ENCODE measurements at places on chromosomes 12 and 14.

GRCh38 chr12:19217446-19217845 lies 87.9 kb downstream of the PLEKHA5 start:
- no peak for DNase-seq

DNA sequence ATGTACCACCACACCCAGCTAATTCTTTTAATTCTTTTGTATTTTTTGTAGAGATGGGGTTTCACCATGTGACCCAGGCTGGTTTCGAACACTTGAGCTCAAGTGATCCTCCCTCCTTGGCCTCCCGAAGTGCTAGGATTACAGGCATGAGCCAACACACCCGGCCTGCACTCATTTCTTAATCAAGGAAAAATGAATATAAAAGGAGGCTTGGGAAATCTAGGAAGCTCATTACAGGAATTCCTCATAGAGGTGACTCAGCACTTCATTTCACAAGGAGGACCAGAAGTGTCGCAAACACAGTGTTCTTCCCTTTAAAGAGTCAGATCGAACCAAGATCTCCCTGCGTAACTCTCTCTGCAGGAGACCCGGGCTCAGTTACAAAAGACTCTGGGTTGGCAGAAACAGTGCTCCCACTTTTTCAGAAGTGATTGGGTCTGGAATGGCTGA lies 30.3 kb downstream of the NFKBIA start:
- DNase-seq: no peak

- no peak for DNase-seq
These were observed 28.2 kb downstream of the LTBP2 start for GRCh38 chr14:74583689-74584434.

DNA sequence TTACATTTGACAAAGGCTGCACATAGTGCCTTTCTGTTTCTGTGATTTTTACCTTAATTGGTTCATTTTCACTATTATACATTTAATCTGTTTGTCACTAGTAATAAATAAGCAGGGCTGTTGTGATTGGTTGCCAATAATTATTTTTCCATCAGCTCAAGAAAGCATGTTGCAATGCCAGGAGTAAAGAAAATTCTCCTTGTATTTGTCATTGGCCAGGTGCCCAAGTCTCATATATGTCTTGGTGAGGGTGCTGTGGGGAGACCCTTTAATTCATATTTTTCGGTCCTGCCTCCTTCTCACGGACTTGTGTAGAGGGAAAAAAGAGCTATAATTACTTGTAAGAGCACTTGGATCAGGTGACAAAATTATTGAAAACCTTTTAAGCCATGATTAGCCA lies 108.0 kb downstream of the KITLG start:
- no peak for DNase-seq

- no peak for DNase-seq
These were observed 90.3 kb downstream of the PRKAB1 start for GRCh38 chr12:119758234-119758633.

GRCh38 chr12:71164166-71164565 lies 6.4 kb upstream of the TSPAN8 start:
- no peak for DNase-seq

GRCh38 chr12:112285600-112286401 lies 96.4 kb downstream of the HECTD4 start:
- no peak for DNase-seq

GRCh38 chr12:49667325-49668090 lies 39.7 kb downstream of the FMNL3 start:
- DNase-seq: no peak

- DNase-seq: no peak
These were observed 109.3 kb downstream of the PTPRQ start for GRCh38 chr12:80553316-80553715.

DNA sequence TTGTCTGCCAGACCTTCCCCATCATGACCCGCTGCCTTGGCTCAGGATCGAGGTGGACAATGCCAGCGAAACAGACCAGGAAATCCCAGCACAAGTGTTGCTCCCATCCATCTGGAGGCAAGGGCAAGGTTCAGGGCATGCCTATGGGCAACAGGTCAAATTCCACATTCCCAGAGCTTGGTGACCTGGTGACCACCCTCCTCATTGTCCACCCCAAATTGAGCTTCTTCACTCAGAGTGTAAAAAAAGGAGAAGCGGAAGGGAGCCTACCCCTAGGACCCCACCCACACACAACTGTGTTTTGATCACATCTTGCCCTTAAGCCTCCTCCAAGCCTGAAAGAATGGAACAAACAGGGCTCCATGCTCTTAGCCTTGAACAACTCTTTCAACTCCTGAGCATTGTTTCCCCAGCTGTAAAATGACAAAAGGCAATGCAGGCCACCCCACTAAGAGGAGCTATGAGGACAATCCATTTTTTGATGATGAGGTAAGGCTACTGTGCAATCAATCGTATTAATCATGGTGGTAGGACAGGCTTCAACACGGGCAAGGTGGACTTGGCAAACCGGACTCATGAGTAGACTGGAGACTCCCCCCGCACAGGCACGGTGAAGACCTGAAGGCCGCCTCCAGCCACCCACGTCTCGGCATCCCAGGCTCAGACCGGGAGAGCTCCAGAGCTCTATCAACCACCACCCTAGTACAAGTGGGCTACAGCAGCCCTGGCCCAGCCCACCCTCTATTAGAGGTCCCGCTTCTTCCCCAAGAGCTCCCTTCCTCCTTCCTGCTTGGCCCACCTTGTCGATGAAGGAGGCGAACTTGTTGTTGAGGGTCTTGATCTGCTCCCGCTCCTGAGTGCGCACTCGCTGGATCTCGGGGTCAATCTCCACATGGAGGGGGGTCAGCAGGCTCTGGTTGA lies 866 bp downstream of the KRT79 start:
- DNase-seq: no peak

- DNase-seq: no peak
These were observed 229.3 kb upstream of the LHX5 start for GRCh38 chr12:113700943-113701342.

DNA sequence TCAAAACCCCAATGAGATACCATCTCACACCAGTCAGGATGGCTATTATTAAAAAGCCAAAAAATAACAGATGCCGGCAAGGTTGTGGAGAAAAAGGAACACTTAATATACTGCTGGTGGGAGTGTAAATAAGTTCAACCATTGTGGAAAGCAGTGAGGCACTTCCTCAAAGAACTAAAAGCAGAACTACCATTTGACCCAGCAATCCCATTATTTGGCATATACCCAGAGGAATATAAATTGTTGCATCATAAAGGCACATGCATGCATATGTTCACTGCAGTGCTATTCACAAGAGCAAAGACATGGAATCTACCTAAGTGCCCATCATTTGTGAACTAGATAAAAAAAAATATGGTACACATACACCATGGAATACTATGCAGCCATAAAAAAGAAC lies 59.9 kb downstream of the MGST1 start:
- DNase-seq: no peak

DNA sequence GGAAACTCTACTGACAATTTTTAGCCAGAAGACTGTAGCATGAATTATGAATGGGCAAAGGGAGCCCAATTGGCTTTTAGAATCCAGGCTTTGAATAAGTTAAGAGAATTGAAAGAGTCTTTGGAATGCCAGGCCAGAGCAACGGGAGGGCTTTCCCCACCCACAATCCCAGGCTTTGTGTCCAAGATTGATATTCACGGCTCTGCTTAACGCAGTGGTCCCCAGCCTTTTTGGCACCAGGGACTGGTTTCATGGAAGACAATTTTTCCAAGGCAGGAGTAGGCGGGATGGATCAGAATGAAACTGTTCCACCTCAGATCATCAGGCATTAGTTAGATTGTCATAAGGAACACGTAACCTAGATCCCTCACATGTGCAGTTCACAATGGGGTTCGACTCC lies 79.6 kb downstream of the EPS8 start:
- no peak for DNase-seq

- DNase-seq: no peak
These were observed 216.2 kb upstream of the ABCD2 start for GRCh38 chr12:39835517-39836489.

- peak; percentile 28 for DNase-seq
These were observed 5.7 kb downstream of the WNT5B start for GRCh38 chr12:1634590-1635191.

GRCh38 chr12:53743266-53744129 lies 8.3 kb downstream of the CISTR start:
- DNase-seq: peak; percentile 33

GRCh38 chr12:113980537-113981337 lies 14.6 kb upstream of the RBM19 start:
- no peak for DNase-seq

- DNase-seq: no peak
These were observed 40.5 kb downstream of the NCKAP5L start for GRCh38 chr12:49787672-49788071.

GRCh38 chr12:61538951-61539350 lies 721.3 kb upstream of the USP15 start:
- no peak for DNase-seq

DNA sequence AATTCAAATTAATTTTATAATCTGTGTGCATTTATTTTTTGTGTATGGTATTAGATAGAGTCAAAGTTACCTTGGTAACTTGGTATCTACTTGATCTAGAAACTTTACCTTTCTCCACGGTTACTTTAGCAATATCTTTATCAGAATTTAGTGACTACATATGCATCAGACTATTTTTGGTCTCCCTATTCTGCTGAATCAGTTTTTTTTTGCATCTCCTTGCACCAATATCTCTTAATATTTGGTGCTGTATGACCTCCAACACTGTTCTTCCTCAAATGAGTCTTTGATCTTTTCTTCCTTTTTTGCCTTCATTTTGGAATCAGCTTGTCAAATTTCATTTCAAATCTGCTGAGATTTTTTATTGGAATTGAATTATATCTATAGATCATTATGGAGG lies 828.2 kb upstream of the FOXG1 start:
- no peak for DNase-seq

DNA sequence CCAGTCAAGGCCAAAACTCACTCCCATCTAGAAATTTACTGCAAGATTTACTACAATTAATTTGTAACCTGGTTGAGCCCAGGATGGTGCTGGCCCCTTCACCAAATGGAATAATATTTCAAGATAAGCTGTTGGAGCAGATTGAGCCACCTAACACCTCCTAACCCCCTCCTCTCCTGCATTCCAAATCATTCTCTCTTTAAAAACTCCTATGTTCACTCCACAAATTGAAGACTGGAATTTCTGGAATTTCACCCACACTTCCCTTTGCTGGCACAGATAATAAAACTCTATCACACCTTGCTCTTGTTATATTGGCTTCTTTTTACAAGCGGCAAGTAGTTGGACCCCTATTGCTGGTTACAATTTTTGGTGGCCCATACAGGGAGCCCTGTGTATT lies 41.7 kb downstream of the MIS18BP1 start:
- DNase-seq: no peak

GRCh38 chr14:63308723-63309317 lies 9.9 kb downstream of the GPHB5 start:
- DNase-seq: no peak

DNA sequence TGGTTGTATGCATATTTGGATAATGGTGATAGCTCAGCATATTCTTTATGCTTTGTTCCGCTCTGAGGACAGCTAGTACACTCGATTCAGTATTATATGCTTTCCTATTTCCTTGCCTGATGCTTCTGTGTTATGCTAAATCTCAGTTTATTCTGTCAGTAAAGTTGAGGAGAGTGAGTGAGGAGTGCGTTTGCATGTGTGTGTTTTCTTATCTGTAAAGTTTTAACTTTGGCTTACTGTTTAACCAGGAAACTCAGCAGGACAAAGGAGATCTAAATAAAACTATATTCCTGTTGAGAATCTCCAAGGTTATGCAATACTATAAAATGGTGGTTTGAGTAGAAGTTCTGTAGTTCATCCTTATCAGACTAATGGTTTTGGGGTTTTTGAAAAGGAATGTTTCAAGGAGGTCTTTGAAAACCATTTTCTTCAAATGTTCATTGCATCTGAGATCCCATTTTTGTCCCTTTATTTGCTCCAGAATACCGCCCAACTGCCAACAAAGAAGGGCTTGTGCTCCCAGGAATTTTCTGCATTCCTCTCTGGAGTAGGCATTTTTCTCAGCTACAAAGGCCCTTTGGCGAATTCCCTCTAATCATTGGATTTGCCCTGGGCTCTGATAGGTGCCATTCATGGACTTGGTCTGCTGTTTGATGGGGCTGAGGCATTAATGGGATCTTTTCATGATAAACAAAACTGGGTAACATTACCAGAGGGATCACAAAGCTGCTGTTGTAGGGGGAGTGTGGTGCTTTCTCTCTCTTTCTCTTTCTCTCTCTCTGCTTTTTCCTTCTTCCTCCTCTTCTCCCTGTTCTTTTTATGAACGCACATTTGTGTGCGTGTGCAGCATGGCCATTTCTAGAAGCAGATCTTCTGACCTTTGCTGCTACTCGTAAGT lies 71.7 kb downstream of the HMGA2 start:
- DNase-seq: no peak

Data from activated CD8-positive, alpha-beta memory T cell treated with anti-CD3 and anti-CD28 coated beads for 1 hour (primary cell).